ENCODE measurements at places on chromosomes 7 and 10. TPM values are rescaled to one million over a fixed set of nuclear protein-coding genes. Genes with fewer than 3 reads are reported as not detected.

- no peak for DNase-seq
Observed at GRCh38 chr7:28544453-28545117, 132.3 kb downstream of the CREB5 start.

RPEL1 gene
- not detected for polyA plus RNA-seq

GIMAP4 gene
- 20.1 TPM for polyA plus RNA-seq

DNA sequence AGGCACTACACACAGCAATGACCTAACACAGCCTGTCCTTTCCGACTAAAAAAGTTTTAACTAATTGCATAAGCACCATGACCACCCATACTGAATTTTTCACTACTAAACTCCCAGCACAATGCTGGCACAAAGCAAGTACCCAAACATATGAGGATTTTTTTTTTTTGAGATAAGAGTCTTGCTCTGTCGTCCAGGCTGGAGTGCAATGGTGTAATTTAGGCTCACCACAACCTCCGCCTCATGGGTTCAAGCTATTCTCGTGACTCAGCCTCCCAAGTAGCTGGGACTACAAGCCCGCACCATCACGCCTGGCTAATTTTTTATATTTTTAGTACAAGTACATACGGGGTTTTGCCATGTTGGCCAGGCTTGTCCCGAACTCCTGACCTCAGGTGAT is 5.1 kb downstream of the UBE2H start:
- DNase-seq, result no peak

- DNase-seq, result no peak
Observed at GRCh38 chr10:27747096-27747451, 1.5 kb upstream of the MKX start.

DNA sequence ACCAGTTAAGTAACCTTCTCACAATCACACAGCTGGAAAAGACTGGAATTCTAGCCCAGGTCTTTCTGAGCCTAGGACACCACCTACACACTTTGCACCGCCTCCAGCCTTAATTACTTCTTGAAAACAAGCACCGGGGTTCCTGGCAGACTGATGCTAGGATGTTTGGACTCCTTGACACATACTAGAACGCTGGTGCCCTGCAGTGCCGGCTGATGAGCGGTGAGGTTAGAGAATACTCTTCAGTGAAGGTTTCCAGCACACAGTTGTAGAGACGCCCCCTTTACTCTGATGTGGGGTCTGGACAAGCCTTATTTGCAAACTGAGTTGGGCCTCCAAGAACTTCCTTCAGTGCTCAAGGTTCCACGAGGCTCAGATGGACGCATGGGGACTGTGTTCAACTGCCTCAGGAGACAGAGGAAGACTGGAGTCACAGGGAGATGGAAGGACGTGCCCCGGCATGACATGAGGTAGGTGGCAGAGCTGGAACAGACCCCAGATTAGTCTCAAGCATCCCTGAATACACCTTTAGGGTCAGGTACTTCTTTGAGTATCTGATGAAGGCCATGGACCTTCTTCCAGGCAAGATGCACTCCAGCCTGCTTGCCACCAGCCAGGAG is 89.6 kb downstream of the COBL start:
- no peak for DNase-seq

TWIST1 gene
- polyA plus RNA-seq, result 4.8 TPM

GRCh38 chr10:77619964-77620703 is 17.5 kb downstream of the KCNMA1 start:
- no peak for DNase-seq

DNA sequence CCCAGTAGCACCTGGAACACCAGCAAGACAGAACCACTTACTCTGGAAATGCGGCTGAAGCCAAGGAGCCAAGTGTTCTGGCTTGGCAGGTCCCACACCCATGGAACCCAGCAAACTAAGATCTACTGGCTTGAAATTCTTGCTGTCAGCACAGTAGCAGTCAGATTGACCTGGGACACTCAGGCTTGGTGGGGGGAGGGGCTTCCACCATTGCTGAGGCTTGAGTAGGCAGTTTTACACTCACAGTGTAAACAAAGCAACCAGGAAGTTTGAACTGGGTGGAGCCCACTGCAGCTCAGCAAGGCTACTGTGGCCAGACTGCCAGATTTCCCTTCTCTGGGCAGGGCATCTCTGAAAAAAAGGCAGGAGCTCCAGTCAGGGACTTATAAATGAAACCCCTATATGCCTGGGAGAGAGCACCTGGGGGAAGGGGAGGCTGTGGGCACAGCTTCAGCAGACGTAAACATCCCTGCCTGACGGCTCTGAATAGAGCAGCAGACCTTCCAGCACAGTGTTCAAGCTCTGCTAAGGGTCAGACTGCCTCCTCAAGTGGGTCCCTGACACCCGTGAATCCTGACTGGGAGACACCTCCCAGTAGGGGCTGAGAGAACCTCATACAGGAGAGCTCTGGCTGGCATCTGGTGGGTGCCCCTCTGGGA is 121.2 kb downstream of the MTERF1 start:
- DNase-seq, result no peak

DNA sequence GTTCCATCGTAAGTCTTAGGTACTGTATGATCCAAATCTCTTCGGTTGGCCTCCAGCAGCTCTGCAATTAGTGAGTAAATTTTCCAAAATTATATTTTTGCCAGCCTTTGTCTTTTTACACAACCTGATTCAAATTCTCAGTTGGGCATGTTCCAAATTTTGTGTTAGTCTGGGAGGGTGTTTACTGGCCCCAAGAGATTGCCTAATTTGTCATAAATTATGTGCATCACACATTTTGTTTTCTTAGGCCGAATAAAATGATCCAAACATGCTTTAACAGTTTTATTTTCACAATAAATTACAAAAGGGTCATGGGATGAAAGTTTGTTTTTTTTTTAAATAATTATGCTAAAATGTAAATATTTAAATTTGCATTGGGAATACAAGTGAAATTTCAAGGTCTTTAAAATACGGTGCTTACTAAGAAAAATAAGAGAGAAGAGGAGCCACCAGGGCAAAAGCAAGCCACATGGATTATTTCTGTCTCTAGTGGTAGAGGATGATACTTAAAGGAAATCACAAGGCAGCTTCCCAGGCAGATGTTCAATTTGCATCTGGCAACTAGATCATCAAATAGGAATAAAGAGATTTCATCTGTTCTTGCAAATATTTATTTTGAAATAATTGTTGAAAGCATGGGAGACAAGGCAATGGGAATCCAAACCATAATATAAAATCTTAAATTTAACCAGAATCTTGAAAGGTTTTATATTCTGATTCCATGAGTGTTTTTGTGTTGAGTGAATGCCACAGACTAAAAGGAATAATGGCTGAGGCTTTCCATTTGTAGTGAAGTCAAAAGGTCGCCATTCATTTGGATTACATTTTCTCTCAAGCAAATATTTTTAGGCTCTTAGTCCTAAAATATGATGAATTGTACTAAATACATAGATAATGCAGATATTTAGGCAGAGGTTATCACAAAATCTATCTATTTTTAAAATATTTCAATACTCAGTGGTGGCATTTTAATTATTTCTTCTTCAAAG is 111.1 kb downstream of the MDFIC start:
- DNase-seq, result no peak

WNT8B gene
- 0.10 TPM for polyA plus RNA-seq

DNA sequence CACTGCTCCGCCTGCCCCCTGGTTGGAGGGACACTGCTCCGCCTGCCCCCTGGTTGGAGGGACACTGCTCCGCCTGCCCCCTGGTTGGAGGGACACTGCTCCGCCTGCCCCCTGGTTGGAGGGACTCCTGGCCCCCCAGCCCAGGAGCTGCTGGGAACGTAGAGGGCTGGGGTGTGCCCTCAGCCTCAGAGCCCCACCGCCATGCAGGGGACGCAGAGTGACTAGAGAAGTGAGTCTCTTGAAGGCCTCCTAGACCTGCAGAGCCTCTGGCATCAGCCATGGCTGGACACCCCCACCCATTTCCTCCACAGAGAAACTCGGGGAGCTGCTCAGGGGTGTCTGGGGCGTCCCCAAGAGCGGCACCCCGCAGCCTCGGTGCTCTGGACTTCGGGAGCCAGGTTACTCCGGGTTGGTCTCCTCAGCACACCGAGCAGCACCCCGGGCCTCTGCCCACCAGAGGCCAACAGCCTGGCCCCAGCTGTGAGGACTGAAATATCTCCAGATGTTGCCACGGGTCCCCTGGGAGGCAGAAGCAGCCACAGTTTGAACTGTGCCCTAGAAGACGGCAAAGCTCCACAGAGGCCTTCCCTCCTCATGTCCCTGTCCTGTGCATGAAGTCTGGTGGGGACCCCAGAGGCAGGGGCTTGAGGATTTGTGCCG is 191.9 kb downstream of the ELFN1 start:
- no peak for DNase-seq

DNA sequence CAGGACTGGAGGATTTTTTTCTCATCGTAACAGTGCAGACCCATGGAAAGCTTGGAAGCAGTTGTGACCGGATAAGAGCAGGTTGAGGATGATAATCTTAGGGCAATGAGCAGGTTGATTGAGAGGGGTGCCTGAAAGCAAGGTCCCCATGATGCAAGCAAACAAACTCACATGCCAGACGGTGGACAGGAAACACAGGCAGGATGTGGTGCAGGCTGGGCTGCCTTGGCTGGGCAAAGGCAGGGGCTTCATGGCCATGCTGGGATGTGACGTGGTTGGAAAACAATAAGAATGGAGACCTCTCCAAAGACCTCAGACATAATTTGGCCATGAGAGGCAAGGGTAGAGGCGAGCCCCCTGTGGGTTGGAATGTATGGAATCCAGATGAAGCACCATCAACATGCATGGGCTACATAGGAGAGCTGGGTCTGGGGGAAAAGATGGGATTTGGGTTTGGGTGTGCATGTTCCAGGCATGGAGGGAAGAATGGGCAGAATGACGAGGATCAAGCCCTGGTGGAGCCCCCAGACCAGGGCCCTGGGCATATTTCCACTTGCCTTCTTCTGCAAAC is 58.3 kb downstream of the IKZF1 start:
- DNase-seq, result no peak

GRCh38 chr10:121598263-121599249 is at the start of gene FGFR2:
TSS of gene FGFR2 (minus strand) at chr10:121598444. CDS start at chr10:121593817, 4,627 bp downstream.
- no peak for DNase-seq

DNA sequence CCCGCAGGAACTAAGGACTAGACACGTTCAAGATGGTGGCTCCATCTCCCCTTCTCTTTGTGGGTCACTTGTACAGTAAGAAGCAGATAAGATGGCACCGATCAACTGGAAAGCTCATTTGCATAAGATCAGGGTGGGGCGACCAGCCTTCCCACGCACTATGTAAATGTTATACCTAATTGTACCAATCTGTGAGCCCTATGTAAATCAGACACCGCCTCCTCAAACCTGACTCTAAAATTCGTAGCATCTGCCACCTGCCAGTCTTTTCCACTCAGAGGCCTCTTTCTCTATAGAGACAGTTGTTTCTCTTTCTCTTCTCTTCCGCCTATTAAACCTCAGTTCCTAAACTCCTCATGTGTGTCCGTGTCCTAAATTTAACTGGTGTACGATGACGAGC is 324.5 kb downstream of the PHF14 start:
- no peak for DNase-seq

DNA sequence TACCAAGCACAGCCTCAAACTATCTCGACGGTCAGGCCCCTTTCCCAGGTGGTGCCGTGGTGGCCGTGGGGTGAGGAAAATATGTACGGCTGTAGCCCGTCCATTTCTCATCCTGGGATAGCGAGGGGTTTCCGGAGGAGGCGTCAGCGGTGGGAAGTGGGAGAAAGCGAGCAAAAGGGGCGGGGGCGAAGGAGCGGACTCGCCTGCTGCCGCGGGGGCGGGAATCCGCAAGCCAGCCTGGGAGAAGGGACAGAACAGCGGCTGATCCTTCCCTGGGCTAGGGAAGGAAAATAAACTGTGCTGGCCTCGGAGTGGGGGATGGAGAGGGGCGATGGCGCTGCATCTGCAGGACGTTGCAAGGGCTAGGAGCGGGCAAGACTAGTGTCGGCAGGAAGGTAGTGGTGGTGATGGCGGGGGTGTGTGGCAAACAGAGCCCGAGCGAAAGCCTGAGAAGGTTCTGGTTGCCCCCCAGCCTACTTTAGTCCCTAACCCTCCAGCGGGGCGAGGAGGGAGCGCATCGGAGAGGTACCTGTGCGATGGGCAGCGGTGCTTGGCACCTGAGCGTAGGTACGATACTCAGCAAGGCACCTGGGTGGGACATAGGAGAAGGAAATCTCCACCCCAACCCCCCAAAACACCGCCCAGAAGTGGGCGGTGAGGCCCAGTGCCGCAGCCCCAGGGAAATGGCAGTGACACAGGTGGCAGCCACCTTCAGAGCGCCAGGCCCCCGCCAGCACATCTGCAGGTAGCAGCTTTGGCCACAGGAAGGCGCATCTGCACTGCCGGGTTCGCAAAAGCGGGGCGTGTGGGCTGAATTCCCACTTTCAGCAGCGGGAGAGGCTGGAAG is 49.9 kb upstream of the STEAP1B start:
- DNase-seq, result no peak

DNA sequence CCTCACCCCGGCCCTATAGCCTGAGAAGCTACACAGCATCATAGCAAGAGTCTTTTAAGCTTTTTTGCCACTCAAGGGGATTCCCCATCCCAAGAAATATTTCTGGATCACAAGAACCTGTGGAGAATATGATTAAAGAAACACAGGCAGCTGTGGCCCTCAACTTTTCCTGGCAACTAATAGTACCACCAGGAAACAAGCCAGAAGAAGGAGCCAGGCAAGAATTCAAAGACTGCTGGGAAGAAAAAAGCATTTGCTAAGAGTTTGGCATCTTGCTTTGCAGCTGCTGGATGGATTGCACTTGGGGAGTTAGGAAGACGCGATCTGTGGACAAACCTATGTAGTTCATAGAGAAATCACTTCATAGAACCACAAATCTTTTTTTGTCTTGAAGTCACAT is 437.8 kb downstream of the PLXDC2 start:
- DNase-seq, result peak; percentile 73

CTBP2 gene
- 34.1 TPM for polyA plus RNA-seq

H2BK1 gene
- not detected for polyA plus RNA-seq

CCDC3 gene
- 14.6 TPM for polyA plus RNA-seq

DNA sequence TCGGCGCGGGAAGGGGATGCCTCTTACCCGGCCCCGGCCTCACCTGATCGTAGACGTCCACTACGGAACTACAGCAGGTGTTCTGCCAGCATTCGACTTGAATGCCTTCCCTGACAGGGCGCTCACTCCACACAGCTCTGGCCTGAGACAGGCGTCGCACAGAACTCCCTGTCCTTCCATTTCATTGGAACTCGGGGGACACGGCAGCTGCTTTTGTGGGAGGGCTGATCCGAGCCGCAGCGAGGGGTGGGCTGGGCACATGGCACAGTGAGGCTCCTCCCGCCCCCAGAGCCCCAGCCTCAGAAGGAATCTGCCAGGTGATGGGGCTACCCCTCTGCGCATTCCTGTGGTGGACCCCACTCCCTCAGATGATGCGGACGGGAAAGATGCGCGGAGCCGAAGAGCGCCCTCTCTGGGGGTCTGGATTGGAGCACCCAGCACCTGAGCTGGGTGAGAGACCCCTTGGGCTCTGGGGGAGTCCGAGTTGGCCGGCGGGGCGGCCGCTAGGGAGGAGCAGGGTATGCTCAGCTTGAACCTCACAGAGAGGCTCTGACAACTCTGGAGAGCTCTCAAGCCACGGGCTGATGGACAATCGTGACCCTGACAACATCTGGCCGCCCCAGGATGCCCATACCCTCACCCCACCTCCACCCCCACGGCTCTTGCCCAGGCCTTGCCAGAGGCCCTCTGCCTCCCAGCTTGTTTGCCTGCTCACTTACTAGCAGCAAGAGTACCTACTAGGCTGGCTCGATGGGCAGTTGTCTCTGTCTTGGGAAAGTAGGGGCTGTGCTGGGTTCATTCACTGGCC is 36.6 kb downstream of the RASGEF1A start:
- no peak for DNase-seq

- DNase-seq, result no peak
Observed at GRCh38 chr7:50591480-50592438, 26.6 kb upstream of the DDC start.

Measured in forelimb muscle (tissue), 1 donor.